ENCODE measurements at places on chromosomes 7 and 10. TPM values are rescaled to one million over a fixed set of nuclear protein-coding genes. Genes with fewer than 3 reads are reported as not detected.

The PALD1 gene
- 1.6 TPM for total RNA-seq

The LIPN gene
- not detected for total RNA-seq

The R3HCC1L gene
- 14.9 TPM for total RNA-seq

The TCAF2 gene
- 4.4 TPM for total RNA-seq

The TCF7L2 gene
- total RNA-seq = 20.7 TPM
